ENCODE measurements at places on chromosomes 5 and 9.

DNA sequence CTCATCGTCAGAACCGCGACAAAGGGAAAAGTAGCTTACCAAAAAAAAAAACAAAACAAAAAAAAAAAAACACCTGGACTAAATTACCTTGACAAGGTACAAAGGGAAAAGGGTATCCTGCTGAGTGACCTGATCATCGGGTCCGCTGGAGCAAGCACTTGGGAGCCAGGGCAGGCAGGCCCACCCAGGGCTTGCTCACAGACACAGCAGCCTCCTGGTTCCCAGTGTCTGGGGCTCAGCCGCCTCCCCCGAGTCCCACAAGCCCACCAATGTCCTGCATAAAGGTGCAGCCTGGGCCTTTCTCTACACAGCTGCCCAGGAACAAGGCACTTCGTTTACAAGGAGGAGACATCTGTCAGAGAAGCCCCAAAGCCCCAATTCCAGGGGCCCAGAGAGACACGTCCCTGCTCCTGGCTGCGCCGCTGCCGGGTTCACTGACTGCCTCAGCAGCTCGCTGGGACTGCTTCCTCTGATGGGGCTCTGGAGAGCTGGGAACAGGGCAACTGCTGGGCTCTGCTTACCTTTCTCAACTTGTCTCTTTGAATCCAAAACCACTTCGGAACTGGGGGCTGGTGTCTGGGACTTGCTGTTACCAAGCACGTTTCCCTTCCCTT lies 63.4 kb downstream of the GOLM1 start:
- H3K27me3 ChIP-seq: no peaks in the 10 kb centered on the region
- no peaks in the 10 kb centered on the region for H3K4me1 ChIP-seq
- H3K4me3 ChIP-seq: no peak overlapping the region
- no peak for DNase-seq

GRCh38 chr5:160271836-160272235 lies 40.5 kb downstream of the CCNJL start:
- DNase-seq: no peak
- H3K36me3 ChIP-seq: no peaks in the 10 kb centered on the region
- peak overlapping the region; percentile 58 for H3K4me3 ChIP-seq

- no peaks in the 10 kb centered on the region for H3K36me3 ChIP-seq
- H3K4me1 ChIP-seq: no peaks in the 10 kb centered on the region
- no peak overlapping the region for H3K27ac ChIP-seq
- DNase-seq: no peak
- no peak overlapping the region for H3K4me3 ChIP-seq
Measured at GRCh38 chr5:161799316-161799715, 48.6 kb upstream of the GABRA1 start.

GRCh38 chr5:173802670-173803165 lies 85.4 kb upstream of the CPEB4 start:
- no peaks in the 10 kb centered on the region for H3K36me3 ChIP-seq
- DNase-seq: no peak
- H3K4me3 ChIP-seq: no peak overlapping the region
- H3K27ac ChIP-seq: no peak overlapping the region

DNA sequence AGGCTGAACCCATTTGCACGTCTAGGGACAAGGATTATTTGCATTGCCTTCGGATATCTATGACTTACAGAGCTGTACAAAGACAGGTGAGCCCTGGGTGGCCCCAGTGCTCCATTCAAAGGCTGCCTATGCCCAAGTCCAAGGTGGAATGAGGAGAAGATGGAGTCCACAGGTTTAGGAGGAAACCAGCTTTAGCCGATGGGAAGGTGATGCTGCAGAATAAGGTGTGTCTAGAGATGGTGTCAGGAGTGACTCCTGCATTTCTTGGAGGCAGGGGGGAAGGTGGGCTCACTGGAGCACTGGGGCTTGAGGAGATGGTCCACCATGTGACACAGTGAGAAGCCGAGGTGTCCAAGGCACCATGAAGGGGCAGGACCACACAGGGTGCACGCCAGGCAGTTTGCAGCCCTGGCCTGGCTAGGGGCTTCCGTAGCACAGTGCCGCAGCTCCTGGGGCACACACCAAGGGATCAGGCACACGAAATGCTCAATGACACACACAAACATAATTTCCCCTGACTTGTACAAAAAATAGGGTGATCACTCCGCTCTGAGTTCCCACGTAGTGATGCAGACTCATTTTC lies 32.1 kb downstream of the SEMA4D start:
- peak overlapping the region; percentile 59 for H3K27ac ChIP-seq
- no peaks in the 10 kb centered on the region for H3K36me3 ChIP-seq
- no peak for DNase-seq
- peak overlapping the region; percentile 69 for H3K4me3 ChIP-seq
- peaks cover 82% of the 10 kb centered on the region for H3K4me1 ChIP-seq

GRCh38 chr5:57989378-57989777 lies 470.5 kb downstream of the PLK2 start:
- DNase-seq: no peak
- no peaks in the 10 kb centered on the region for H3K4me1 ChIP-seq
- H3K27me3 ChIP-seq: peaks cover 4% of the 10 kb centered on the region
- H3K36me3 ChIP-seq: no peaks in the 10 kb centered on the region

GRCh38 chr5:151537044-151537443 lies 54.1 kb downstream of the FAT2 start:
- H3K27ac ChIP-seq: no peak overlapping the region
- H3K27me3 ChIP-seq: peaks cover 20% of the 10 kb centered on the region
- no peak for DNase-seq
- H3K4me1 ChIP-seq: no peaks in the 10 kb centered on the region

GRCh38 chr5:179798144-179798770 lies 4.5 kb downstream of the LTC4S start:
- H3K36me3 ChIP-seq: no peaks in the 10 kb centered on the region
- H3K27ac ChIP-seq: peak overlapping the region; percentile 54
- peaks cover 37% of the 10 kb centered on the region for H3K4me1 ChIP-seq
- H3K4me3 ChIP-seq: no peak overlapping the region
- H3K27me3 ChIP-seq: no peaks in the 10 kb centered on the region

DNA sequence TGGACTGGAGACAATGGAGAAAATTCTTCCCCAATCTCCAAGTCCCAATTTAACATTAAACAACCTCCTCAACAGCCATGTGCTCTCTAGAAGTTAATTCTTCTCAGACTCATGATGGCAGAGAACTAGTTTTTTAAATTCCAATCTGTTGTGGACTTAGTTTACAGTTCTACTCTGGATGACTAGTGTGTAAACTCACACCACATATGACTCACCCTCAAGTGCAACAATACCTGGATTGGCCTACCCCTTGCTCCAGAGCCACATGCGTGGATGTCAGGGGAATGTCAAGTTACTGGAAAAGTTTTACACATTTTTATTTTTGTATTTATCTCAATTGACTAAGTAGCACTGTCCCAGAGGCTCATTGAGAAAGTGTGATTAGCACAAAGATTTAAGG lies 136.0 kb upstream of the EFNA5 start:
- no peak overlapping the region for H3K4me3 ChIP-seq
- no peaks in the 10 kb centered on the region for H3K27me3 ChIP-seq
- H3K36me3 ChIP-seq: no peaks in the 10 kb centered on the region
- no peak overlapping the region for H3K27ac ChIP-seq

DNA sequence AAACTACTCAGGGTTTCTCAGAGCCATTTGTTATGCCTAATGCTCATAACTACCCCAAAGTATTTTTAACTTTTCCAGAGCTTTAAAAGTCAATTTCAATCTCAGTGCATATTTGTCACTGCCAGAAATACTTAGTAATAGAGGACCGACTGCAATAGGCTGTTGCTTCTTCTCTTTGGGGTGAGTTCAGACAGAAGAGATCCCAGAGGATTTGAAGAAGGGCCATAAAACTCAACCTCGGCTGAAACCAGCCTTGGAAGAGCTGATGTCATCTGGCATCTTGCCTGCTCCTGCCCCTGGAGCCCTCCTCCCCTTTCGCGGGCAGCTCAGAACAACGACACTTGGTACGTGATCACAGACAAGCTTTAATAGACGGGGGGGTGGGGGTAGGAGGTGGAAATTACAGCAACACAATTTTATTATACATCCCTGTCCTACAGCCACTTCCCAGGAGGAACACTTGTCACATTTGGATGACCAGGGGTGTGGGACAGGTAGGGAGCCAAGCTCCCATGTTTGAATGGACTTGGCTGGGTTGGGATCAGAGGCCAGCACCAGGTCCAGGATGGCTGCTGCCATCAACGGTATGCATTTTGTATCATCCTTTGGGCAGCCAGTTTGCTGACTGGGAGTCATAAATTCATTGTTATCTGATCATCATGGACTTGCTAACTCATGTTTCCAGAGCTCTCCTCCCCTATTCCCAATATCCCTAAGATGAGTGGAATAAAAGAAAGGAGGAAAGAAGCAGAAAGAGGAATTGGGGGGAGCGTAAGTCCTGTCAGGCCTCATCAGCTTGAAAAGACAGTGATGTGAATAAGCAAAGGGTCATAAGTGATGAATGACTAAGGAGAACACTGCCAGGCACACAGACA lies 186.6 kb upstream of the PANK3 start:
- DNase-seq: no peak
- H3K27ac ChIP-seq: no peak overlapping the region
- H3K27me3 ChIP-seq: no peaks in the 10 kb centered on the region
- no peak overlapping the region for H3K4me3 ChIP-seq
- H3K4me1 ChIP-seq: no peaks in the 10 kb centered on the region
- H3K36me3 ChIP-seq: no peaks in the 10 kb centered on the region

DNA sequence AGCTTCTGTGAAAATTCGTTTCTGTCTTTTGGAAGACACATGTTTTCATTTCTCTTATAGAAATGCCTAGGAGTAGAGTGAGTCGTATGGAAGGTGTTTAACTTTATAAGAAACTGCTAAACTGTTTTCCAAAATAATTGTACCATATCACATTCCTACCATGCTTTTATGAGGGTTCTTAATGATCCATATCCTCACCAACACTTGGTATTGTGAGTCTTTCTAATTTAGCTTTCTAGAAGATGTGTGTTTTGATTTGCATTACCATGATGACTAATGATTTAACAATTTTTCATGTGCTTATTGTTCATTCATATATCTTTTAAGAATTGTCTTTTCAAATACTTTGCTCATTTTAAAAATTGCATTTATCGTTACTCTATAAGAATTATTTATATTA lies 223.6 kb downstream of the COMMD10 start:
- H3K27ac ChIP-seq: no peak overlapping the region
- no peak for DNase-seq
- no peaks in the 10 kb centered on the region for H3K27me3 ChIP-seq
- no peak overlapping the region for H3K4me3 ChIP-seq

DNA sequence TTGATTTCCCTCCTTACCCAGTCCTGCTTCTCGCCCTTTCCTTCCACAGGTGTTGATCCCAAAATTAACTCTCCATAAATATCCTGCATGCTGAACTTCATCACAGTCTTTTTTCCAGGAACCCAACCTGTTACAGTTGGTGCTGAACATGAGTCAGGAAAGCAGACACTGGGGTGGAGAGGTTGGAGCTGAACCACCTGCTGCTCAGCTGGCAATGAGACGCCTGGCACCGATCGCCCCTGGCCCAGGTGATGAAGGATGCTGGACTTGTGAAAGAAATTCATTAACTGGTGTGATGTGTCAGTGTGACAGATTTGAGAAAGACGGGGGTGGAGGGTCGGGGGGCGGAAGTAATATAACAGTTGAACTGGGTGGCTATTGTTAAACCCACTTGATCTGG lies 30.6 kb downstream of the CPLX2 start:
- DNase-seq: no peak
- H3K27ac ChIP-seq: no peak overlapping the region
- H3K36me3 ChIP-seq: peaks cover 5% of the 10 kb centered on the region
- H3K27me3 ChIP-seq: no peaks in the 10 kb centered on the region
- H3K4me1 ChIP-seq: no peaks in the 10 kb centered on the region
- no peak overlapping the region for H3K4me3 ChIP-seq

- no peaks in the 10 kb centered on the region for H3K27me3 ChIP-seq
- peaks cover 12% of the 10 kb centered on the region for H3K4me1 ChIP-seq
- H3K27ac ChIP-seq: no peak overlapping the region
- H3K4me3 ChIP-seq: no peak overlapping the region
Measured at GRCh38 chr9:134774410-134774809, 106.2 kb upstream of the FCN2 start.

- H3K27me3 ChIP-seq: no peaks in the 10 kb centered on the region
- no peak overlapping the region for H3K27ac ChIP-seq
- H3K4me1 ChIP-seq: no peaks in the 10 kb centered on the region
Measured at GRCh38 chr5:107213025-107213424, 457.7 kb downstream of the EFNA5 start.

- peaks cover 3% of the 10 kb centered on the region for H3K27me3 ChIP-seq
- H3K36me3 ChIP-seq: no peaks in the 10 kb centered on the region
- no peaks in the 10 kb centered on the region for H3K4me1 ChIP-seq
- no peak overlapping the region for H3K27ac ChIP-seq
Measured at GRCh38 chr5:175214152-175214551, 229.8 kb downstream of the DRD1 start.

Data from naive B cell (primary cell).